Glutamatergic neuron (in vitro differentiated cells): ENCODE measurements at places on chromosomes 5 and 9. TPM values are rescaled to one million over a fixed set of nuclear protein-coding genes. Genes with fewer than 3 reads are reported as not detected.

The SCGB3A2 gene
- total RNA-seq = 1.2 TPM

The DNM1 gene
- total RNA-seq = 276 TPM

The MLANA gene
- not detected for total RNA-seq

The FTMT gene
- not detected for total RNA-seq
